ENCODE measurements at places on chromosomes 5 and 9.

DNA sequence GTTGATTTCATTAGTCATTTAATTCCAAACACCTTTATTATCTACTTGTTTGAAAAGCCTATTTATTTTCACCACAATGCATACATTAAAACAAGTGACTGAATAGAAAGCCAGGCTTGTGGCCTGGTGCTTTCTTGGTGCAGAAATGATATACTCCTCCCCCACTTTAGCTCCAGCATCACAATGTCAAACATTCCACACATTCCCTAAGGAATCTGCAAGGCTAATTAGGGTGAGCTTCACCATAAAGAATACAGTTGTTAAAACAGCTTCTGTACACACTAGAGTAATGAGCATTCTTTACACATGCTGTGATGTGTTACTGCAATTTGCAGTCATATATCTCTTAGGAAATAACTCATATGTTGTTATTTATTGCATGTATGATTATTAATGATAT, 705.7 kb downstream of the CETN3 start:
- no peak for DNase-seq

GRCh38 chr9:111482694-111483438, 1.3 kb downstream of the ECPAS start:
- peak; percentile 88 for DNase-seq

DNA sequence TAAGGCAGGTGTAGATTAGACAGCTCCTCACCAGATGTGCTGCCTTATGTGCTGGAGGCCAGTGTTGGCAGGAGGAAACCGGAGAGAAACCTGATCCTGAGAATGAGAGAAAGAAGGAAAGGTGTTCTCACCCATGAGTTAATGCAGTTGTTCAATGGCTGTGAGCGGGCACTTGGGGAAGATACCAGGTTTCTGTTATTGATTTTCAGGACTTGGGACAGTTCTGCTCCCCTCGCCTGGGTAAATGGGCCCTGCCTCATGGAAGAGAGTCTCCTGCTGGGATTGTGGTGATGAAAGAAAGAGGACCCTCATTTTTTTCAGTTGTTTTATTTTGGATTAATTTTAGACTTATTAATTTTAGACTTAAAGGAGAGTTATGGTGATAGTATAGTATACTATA, 59.5 kb downstream of the EGFLAM start:
- DNase-seq: no peak

DNA sequence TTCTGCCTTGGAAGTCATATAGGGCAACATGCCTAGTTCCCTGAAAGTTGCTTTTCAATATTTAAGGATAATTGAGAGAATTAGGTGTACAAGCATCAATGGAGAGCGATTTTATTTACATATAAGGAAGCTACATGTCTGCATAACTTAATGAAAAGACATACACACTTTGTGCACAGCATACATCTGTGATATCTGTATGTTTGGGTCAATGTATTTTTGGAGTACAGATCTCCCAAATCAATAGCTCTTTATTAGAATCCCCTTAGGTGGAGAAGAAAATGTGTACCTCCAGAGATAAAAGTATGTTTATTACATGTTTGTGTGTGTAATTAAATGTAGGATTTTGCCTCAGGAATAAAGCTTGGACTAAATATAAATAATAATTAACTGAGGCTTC, 373.7 kb upstream of the CCNH start:
- no peak for DNase-seq

- no peak for DNase-seq
These were observed 26.3 kb upstream of the NDFIP1 start for GRCh38 chr5:142082182-142082781.

DNA sequence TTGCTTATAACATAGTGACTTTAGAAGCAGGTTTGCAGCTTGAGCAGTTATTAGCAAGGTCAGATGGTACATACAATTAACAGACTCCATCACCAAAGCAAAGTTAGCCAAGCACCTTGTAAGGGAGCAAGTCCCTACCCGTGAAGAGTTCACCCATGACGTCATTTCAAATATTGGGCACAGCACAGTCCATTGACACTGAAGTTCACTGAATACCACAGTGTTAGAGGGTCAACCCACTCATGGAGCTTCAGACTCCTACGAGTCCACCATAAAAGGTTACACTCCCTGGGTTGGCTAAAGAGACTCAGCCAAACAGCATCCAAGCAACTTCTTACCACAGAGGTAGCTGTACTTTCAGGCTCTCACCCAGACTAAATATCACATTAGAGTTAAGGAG, 77.5 kb downstream of the GALNT10 start:
- no peak for DNase-seq

- DNase-seq: no peak
These were observed 188.1 kb upstream of the PTGER4 start for GRCh38 chr5:40491644-40492043.

DNA sequence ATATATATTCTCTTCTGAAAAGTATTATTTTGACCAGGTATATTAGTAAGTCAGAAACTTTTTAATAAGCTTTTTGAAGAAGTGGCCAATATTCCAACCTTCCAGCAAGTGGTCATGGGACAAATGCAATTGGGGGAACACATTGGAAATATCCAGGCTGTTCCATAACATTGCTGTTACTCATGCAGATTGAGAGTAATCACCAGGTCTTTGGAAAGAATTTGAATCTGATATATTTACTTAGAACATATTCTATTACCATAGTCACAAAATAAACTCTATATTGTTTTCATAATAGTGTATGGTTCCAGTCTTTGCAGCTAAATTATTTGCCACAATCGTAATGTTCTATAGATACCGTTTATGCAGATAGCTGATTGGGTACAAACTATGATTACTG, 102.8 kb downstream of the TAF11L14 start:
- no peak for DNase-seq

- DNase-seq: no peak
These were observed 146.6 kb downstream of the ESM1 start for GRCh38 chr5:54838843-54839242.

GRCh38 chr9:561427-561826, 280.1 kb upstream of the DMRT1 start:
- no peak for DNase-seq

Measured in GM13977 (cell line).